ENCODE measurements at places on chromosomes 3 and 15.

GRCh38 chr3:65811892-65812291, 226.8 kb downstream of the MAGI1 start:
- DNase-seq, result no peak

GRCh38 chr3:139746481-139746880, 68.7 kb upstream of the NMNAT3 start:
- DNase-seq, result no peak

- DNase-seq, result peak; percentile 52
Observed at GRCh38 chr3:194306109-194306686, 44.9 kb downstream of the CPN2 start.

DNA sequence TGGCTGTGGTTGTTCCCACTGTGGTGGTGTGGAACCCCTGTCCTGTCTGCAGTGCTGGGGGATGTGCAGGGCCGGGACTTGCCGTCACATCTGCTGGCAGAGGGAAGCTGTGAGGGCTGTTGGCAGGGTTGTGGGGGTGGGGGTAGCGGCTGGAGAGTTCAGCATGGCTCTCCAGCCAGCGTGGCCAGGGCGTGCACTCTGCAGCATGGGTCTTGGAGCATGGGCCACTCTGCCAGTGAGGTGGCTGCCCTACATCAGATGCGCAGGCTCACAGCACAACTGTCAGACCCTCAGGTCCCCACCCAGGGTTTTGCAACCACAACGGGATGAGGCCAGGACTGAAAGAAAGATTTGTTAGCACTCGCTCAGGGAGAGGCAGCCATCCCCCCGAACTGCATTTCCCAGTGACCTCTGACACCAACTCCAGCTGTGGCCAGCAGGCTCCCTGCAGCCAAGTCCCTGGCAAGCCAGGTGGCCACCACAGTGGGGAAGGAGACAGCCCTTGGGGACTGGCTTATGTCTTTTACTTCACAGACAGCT, 237.7 kb upstream of the LYSMD4 start:
- no peak for DNase-seq

GRCh38 chr15:65211482-65211982, 259 bp upstream of the CILP start:
- DNase-seq, result no peak

GRCh38 chr3:179318876-179319275, 4.0 kb upstream of the ZNF639 start:
- no peak for DNase-seq

- DNase-seq, result no peak
Observed at GRCh38 chr3:133578548-133579191, 5.2 kb downstream of the CDV3 start.

- no peak for DNase-seq
Observed at GRCh38 chr3:56025326-56025725, 442.9 kb downstream of the ERC2 start.

GRCh38 chr3:98513091-98513511, 9.6 kb downstream of the CLDND1 start:
- no peak for DNase-seq

- no peak for DNase-seq
Observed at GRCh38 chr3:14455571-14456317, 53.3 kb downstream of the SLC6A6 start.

DNA sequence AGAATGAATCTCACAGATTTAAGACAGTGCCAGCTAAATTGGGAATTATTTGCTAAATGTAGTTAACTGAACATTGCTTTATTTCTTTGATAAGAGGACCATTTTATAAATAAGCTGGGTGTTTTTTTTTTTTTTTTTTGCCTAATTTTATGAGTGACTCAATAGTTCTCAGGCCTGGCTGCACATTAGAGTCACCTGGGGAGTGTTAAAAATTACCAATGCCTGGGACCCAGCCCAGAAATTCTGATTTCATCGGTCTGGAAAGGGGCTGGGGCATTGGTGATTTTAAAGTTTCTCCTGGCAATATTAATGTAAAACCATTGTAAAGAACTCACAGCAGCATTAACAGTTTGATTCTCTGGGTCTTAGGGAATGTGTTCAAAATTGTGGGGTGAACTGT, 51.2 kb upstream of the PHLDB2 start:
- no peak for DNase-seq

GRCh38 chr15:77002436-77002835, 7.5 kb downstream of the PSTPIP1 start:
- no peak for DNase-seq

DNA sequence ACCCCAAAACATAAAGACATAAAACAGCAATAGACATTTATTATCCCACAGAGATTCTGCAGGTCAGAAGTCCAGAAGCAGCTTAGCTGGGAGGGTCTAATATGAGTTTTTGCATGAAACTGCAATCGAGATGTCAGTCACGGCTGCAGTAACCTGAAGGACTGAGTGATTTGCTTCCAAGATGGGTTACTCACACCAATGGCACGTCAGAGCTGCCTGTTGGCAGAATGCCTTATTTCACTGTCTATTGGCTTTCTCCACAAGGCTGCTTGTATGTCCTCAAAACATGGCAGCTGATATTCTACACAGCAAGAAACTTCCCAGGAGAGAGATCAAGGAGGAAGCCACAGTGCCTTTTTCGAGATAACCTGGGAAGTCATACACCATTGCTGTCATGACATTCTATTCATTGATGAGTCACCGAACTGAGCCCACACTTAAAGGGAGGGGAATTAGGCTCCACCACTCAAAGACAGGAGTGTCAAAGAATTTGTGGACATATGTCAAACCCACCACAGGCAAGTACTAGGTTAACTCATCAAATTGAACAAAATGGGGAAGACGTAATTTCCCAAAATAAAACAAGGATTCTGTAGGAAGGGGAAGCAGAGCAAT, 122.2 kb downstream of the SYNPR start:
- DNase-seq, result no peak

DNA sequence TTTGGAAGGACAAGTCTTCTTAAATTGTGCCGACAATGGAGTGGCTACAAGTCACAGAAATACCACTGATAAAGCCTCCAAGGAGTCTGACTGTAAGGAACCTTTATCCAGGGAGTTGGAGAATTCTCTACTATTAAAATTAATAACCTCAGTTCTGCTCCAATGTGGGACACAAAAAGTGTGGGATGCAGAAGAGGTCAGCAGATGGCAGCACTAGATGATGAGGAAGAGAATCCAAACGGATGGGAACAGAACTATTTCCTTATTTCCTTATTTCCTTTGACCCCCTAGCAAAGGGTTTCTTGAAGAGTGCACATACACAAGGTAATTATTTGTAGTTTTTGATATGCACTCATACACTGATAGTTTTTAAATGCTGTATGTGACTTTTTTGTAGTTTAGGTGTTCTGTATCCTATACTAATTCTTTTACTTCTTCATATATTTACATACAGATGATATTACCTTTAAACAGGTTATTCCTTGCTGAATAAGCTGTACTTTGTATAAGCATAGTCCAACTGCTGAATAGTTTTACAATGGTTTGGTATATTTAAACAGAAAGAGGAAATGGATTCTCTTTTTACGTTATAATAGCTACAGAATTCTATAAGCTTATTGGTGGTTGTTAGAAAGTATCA, 25.6 kb upstream of the NLGN1 start:
- DNase-seq, result no peak

DNA sequence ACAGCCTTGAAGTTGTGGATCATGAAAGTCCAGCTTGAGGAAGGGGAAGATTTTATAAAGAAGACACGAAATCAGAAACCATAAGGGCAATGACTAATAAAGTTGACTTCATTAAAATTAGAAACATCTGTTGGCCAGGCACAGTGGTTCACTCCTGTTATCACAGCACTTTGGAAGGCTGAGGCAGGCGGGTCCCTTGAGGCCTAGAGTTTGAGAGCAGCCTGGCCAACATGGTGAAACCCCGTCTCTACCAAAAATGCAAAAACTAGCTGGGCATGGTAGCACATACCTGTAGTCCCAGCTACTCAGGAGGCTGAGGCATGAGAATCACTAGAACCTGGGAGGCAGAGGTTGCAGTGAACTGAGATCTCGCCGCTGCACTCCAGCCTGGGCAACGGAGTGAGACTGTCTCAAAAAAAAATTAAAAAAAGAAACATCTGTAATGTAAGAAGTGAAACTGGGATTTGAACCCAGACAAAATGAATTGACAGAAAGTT, 7.9 kb upstream of the UBXN7 start:
- no peak for DNase-seq

DNA sequence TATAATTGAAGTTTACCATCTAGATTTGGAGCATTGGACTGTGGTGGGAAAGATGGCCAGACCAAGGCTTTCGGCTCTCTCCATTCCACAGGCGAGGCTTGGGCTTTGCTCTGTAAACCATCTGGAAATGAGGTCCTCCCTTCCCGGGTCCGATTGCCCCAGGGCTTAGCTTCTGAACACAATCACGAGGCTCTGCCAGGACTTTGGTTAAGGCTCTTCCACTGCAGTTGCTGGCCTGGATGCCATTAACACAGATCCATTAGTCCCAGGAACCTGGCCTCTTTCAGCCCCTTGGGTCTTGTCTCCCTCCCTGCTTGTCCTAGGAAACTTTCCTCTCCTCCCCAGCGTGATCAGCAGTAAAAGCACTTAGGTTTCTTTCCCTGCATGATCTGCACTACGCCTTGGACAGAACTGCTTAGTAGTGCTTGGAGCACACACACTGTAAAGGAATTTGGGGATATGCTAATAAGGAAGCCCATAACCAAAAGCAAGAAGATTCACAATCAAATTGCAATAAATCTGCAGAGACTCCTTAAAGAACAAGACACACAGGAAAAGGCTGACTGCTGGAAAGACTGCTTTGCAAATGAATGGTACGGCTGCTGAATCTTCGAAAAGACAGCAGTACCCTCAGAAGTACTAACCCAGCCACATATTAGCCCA, 154.3 kb downstream of the ECT2 start:
- no peak for DNase-seq

- DNase-seq, result no peak
Observed at GRCh38 chr3:63580151-63580550, 72.3 kb upstream of the SNTN start.

- no peak for DNase-seq
Observed at GRCh38 chr3:181851063-181851462, 139.3 kb downstream of the SOX2 start.

- DNase-seq, result no peak
Observed at GRCh38 chr3:165837801-165838200, 578 bp upstream of the BCHE start.

GRCh38 chr3:38986901-38987300, 64.8 kb downstream of the SCN11A start:
- no peak for DNase-seq

- DNase-seq, result peak; percentile 62
Observed at GRCh38 chr3:16849229-16849628, 35.5 kb upstream of the PLCL2 start.

- DNase-seq, result no peak
Observed at GRCh38 chr3:168197162-168197561, 101.4 kb upstream of the GOLIM4 start.

GRCh38 chr3:158273656-158274055, 163.8 kb downstream of the RSRC1 start:
- no peak for DNase-seq

DNA sequence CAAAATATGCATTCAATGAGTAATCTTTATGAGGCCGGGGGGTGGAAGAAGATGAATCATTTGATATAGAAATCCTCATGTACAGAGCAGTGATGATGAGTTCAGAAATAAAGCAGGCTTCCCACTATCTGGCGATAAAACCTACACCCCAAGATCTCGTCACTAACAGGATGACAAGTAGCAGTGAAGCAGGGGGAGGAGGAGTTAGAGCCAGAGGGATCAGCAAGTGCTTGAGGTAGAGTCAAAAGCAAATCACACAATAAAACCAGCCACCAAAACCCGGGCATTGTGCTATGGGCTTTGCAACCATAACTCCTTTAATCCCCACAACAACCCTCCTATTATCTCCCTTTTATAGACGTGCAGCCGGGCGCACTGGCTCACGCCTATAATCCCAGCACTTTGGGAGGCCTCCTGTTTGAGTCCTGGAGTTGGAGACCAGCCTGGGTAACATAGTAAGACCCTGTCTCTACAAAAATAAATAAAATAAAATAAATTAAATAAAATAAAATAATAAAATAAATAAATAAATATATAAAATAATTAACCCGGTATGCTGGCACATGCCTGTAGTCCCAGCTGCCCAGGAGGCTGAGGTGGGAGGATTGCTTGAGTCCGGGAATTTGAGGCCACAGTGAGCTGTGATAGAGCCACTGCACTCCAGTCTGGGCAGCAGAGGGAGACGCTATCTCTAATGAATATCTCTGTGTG, 53.0 kb downstream of the STARD5 start:
- DNase-seq, result no peak

- DNase-seq, result no peak
Observed at GRCh38 chr3:138070006-138070405, 45.4 kb downstream of the DZIP1L start.

GRCh38 chr3:89714237-89714636, 606.8 kb downstream of the EPHA3 start:
- DNase-seq, result no peak

GRCh38 chr3:169058681-169059080, 604.8 kb downstream of the MECOM start:
- no peak for DNase-seq

- no peak for DNase-seq
Observed at GRCh38 chr3:129747992-129748391, 141.5 kb upstream of the PLXND1 start.

DNA sequence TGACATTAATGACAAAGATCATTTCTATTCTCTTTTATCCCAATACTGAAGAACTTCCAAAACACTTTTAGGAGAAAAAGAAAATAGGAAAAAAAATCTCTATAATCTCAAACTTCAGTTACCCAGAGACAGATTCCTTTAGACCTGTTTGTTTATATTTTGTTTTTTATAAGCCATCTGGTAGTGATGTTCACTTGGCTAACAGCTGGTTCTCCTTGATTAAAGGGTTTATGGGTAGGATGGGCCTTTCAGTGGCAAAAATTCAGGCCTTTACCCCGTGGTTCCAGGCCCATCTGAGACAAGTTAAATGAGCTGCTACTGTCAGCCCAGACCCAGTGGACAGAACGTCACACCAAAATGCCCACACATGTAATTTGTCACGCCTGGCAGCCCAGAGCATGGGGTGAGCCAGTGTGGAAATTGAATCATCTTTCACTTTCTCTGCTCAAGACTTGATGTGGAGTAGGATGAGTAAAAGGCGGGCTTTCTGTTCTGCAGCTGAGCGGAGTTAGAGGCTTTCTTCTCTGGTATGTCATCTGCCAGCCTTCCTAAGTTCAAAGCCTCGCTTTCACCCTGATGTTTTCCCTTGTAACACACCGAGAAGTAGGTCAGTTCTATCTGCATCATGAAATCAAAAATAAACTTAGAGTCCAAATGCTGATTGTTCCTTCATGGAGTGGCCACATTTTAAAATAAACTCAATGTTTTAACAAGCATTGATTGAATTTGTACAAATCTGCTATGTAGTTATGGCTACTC, 62.5 kb upstream of the SKOR1 start:
- peak; percentile 72 for DNase-seq

DNA sequence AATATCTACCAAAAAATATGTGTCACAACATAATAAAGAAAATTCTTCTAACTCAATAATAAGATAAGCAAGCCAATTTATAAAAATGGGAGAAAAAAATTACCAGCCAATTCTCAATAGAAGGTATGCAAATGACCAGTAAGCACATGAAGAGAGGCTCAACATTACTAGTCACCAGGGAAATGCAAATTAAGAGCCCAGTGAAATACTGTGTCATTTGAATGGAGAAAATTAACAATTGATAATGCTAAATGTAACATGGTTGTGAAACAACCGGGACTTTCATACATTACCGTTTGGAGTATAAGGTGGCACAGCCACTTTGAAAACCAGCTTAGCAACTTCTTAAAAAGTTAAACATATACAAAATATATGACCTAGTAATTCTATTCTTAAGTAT, 460.7 kb downstream of the IGSF11 start:
- DNase-seq, result no peak
